ENCODE measurements at places on chromosomes 1 and 21.

DNA sequence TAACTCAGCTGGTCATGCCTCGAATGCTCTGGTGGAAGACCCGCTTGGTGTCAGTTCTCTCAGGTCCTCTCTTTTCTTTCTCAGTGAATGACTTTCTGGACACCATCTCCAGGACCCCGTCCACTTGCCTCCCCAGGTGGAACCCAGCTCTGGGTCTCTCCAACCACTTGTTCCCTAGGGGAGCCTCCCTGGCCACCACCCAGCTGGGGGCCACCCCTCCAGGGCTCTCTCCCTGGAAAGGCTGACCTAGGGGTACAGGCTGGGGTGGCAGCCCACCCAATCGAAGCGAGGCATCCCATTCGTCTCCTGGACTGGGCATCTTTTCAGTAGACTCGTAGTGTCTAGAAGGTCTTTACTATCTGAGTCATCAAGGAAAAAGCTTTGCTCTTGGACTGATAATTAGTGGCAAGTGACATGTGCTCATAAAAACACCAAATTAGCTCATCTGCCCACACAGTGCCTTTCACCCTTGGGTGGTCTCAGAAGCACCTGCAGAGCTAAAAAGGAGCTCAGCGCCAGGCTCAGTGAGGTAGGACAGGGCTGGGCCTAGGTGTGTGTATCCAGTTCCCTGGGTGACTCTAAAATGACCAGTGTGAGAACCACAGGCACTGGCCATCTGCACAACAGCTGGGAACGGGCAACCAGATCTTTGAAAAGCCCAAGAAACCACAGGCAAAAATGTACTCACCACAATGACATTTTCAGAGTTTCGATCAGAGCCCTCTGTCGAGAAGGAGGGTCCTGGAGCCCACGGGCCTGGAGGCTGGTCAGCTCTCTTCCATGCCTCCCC, 2.4 kb upstream of the PDXK start:
- DNase-seq: no peak

DNA sequence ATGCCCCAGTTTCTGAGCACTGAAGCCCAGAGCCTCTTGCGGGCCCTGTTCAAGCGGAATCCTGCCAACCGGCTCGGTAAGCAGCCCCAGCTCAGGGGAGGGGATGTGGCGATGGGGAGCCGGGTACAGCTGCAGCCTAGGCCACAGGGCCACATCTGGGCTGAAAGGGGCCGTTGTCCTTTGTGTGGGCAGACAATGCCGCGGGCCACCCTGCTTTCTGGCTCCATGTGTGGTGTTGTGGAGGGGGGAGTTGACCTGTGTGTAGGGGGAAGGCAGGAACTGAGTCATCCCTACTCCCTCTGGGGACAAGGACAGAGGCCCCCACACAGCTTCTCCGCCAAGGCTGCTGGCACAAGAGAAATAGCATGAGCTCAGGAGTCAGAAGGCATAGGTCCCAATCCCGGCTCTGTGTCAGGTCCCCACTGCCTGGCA, 26.0 kb downstream of the RPS6KA1 start:
- no peak for DNase-seq

DNA sequence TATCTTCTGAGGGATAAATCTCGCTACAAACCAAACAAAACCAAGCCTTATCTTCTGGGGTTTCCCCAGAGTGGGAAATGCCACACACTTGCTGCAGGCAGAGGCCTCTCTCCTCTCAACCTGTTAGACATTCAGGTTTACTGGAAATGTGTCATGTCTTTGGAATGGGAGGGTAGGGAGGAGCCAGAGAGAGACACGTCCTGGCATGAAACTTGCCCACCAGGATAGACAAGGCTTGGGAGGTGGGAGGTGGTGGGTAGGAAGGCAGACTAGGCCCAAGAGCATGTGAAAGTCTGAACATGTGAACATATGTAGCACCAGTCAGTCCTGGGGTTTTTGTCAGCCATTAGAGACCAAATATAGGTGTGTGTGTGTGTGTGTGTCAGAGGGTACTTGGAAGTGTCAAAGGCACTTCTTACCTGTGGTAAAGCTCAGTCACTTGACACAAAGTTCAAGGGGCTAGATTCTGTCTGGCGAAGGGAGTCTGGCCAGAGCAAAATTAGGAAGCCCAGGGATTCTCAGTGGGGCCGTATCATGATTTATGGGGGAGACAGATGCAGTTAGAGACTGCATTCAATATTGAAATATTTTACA, 32.4 kb upstream of the PIGC start:
- DNase-seq: no peak

GRCh38 chr1:25503551-25504426, 39.6 kb upstream of the LDLRAP1 start:
- DNase-seq: no peak

- no peak for DNase-seq
Measured at GRCh38 chr1:35809114-35810095, 1.6 kb downstream of the AGO4 start.

DNA sequence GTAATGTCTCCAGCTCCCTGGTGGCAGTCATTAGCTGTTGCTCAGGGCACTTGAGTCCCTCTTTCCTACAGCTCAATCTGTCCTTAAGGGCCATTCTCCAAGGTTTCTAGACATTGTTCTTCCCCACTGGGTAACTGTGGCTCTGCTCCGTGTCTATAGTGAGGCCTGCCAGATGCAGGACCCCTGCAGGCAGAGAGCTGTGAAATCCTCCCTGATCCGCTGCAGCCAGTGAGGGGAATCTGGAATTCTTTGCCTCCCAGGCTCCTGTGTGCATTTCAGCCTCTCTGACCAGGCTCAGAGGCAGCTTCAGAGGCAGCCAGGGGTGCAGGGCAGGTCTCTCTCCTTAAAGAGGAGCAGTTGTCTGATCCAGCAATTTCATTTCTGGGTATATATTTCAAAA, 14.4 kb upstream of the IGSF21 start:
- DNase-seq: no peak

GRCh38 chr21:36613059-36613458, 85.9 kb upstream of the SIM2 start:
- no peak for DNase-seq

DNA sequence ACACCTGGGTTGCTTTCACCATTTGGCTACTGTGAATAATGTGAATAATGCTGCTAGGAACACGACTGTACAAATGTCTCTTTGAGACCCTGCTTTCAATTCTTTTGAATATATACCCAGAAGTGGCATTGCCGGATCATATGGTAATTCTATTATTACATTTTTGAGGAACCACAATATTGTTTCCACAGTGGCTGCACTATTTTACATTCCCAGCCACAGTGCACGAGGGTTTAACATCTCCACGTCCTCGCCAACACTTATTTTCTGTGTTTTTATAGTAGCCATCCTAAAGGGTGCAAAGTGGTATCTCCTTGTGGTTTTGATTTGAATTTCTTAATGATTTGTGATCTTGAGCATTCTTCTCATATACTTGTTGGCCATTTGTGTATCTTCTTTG, 15.7 kb downstream of the FHAD1 start:
- no peak for DNase-seq

DNA sequence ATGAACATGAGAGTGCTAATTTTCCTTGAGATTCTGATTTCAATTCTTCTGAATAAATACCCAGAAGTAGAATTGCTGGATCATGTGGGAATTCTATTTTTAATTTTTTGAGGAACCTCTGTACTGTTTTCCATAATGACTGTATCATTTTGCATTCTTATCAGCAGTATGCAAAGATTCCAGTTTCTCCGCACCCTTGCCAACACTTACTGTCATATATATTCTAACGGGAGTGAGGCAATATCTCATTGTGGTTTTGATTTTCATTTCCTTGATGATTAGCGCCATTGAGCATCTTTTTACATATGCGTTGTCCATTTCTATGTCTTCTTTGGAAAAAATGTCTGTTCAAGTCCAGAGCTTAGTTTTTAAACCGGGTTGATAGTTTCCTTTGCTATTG, 33.2 kb downstream of the VCAM1 start:
- DNase-seq: no peak

- DNase-seq: no peak
Measured at GRCh38 chr21:35035116-35035515, 14.0 kb downstream of the RUNX1 start.

DNA sequence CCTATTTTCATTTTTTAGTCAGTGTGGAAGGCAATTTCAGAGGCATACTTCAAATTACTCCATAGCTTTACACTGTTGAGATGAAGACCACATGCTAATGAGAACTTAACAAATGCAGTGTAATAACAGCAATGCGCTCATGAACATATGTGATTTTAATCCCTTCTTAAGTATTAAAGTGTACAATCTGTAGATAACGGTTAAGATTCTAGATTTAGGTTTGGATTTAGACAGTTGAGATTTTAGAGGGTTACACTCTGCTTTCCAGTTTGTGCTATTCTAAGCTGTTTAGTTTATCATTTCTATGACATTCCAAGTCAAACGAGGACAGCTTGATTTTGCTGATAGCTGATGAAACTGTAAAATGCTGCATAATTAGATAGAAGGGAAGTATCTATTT, 257.8 kb upstream of the CHRM3 start:
- no peak for DNase-seq

DNA sequence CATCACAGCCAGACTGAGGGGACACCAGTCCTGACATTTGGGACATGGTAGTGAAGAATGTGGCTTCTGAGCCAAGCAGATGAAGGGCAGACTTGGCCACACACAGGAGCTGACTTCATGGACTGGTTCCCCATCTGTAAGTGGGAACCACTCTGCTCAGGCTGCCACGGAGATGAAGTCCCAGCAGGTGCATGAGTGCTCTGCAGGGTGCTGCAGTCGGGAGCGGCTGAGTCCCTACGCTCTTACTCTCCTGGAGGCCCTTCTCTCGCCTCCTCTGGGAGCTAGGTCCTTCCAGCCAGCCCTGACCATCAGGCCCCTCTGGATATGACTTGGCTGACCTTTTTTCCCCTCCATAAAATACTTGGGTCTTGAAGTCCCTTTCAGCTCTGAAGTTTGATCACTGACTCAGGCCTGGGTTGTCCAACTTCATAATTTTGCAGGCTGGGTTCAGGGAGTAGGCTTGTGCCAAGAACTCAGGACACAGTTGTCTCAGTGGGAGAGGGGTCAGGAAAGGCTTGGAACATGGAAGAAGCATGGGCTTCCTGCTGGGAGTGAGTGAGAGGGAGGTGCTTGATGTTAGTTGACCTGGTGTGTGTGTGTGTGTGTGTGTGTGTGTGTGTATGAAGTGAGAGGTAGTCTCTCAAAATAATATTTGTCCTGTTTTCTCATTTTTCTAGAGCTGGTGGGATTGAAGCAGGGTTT, 21.0 kb upstream of the EPS8L3 start:
- DNase-seq: no peak

DNA sequence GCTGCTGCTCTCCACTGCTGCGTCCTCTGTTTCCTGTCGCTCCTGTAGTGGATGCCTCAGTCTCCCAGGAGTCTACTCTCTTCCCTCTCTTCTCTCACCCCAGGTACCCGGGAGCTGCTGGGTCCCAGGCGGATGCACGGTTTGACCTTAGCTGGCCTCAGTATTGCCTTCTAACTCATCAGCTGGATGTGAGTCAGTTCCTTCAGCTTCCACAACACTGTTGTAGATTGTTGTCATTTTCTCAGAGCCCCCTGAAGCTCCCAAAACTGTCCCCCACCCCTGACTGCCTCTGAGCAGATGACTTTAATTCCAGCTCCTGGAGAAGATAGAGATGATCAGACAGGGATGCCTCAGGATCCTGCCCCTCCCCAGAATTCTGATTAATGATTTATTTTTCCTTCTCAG, 7.2 kb downstream of the CNIH3 start:
- no peak for DNase-seq

DNA sequence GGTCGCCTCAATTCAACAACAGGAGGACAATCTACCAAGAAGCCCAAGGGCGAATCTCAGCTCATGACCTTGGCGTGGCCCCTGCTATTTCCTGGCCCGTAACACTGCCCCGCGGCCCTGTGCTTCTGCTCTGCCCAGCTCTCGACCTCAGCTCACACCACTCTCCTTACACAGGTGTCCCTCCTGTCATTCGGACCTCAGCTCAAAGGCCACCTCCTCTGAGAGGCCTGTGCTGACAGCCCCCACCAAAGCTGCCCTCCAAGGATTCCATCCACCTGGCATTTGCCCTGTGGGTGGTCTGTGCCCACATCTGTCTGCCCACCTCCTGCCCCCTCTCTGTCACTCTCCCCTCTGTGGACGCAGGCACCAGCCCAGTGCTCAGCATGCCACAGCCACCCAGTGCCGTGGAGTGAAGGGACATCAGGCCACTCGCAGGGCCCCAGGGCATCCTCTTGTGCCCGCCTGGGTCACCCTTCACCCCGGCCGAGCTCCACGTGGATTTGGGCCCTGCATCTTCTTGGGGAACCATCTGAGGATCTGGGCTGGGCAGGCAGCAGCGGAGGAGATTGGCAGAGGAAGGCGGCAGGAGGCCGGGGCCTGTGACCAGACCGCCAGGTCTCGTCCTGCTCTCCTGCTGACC, 70.3 kb downstream of the DHRS3 start:
- no peak for DNase-seq

DNA sequence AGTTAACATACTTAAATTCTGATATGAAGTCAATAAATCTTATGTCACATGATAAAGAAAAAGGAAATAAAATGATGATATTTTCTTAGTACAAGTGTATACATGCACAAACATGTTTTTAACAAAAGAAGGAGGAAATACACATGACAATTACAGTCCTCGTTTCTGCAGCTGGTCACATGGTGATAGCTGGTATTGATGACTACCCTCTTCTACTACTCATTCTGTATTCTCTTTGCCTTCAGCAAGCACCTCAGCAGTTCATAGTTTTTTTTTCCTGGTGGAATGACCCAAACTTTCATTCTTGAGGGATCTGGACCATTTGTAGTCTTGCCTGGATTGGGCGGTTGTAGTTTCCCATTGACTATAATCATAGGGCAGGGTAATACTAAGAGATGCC, 64.4 kb upstream of the CFAP126 start:
- no peak for DNase-seq

DNA sequence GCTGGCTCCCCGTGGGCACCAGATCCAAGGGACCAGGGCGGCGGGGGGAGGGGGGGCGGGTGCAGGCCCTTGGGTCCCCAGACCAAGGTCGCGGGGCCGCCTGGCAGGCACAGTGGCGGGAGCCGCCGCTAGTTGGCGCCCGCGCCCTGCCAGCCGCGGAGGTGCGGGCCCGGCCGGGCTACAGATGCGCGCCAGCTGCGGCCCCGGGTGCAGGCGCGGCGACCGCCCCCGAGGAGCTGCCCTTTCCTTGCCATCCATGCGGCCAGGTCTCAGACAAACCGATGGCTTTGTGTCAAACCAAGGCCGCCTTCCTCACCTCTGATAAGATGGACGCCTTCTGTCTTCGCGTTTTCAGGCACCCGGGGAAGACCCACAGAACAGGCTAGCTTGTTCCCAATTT, 2.2 kb upstream of the RUNX3 start:
- DNase-seq: no peak

DNA sequence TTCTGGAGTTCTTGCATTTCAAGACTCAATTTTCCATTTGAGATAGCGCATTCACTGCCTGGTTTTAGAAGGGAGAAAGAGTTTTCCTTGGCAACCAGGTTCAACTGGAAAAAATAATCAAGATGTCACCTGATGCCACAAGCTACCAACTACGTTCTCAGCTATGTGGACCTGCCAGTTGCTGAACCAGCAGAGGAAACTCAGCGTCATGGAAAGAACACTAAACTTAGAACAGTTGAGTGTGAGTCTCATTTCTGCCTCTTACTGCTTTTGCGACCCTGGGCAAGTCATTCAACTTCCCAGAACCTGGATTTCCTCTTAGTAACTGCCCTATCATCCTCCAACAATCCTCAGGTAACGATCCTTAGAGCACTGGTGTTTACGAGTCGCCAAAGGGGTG, 373.0 kb upstream of the ESRRG start:
- no peak for DNase-seq

GRCh38 chr1:20329793-20330542, 39.3 kb downstream of the VWA5B1 start:
- DNase-seq: no peak

Measured in stromal cell of bone marrow (primary cell).